ENCODE measurements at places on chromosomes 6 and 20.
A peak's percentile ranks its signal among the peaks of the same experiment; 100 is the strongest.

GRCh38 chr20:63857764-63858392 lies 3.4 kb upstream of the ABHD16B start:
- DNase-seq = no peak

GRCh38 chr6:104218116-104218515 lies 641.6 kb downstream of the HACE1 start:
- no peak for DNase-seq

- DNase-seq = no peak
These were observed 11.9 kb downstream of the MDFI start for GRCh38 chr6:41650120-41650519.

DNA sequence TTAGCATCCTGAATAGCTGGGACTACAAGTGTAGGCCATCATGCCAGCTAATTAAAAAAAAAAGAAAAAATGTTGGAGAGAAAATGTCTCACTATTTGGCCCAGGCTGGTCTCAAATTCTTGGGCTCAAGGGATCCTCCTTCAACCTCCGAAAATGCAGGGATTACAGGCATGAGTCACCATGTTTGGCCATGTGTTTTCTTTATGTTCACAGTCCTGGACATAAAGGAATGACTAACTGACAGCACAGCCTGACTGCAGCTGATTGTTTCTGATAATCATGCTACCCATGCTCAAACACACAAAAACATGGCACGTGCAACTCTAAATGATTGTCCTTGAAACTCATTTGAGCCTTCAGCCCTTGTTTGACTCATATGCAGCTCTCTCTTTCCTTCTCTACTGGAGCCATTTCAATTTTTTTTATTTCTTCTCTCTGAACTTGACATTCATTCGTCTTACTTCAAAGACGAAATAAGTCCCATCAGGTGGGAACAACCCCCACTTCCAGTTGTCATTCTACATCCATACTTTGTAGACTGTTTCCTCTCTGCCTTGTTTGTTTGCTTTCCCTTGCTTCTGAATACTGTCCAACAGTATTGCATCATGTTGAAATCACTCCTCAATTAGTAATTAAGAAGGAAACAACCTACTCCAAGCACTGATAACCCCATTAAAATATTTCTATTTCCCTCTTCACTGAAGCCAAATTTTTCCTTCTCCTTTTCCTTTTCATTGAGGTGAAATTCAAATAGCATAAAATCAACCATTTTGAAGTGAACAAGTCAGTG lies 413.0 kb downstream of the BMP2 start:
- DNase-seq = no peak

- no peak for DNase-seq
These were observed 366.2 kb upstream of the BTBD3 start for GRCh38 chr20:11551479-11551878.

GRCh38 chr6:128720891-128721290 lies 162.0 kb upstream of the LAMA2 start:
- DNase-seq = no peak

GRCh38 chr20:16929756-16930155 lies 181.6 kb downstream of the OTOR start:
- DNase-seq = no peak

DNA sequence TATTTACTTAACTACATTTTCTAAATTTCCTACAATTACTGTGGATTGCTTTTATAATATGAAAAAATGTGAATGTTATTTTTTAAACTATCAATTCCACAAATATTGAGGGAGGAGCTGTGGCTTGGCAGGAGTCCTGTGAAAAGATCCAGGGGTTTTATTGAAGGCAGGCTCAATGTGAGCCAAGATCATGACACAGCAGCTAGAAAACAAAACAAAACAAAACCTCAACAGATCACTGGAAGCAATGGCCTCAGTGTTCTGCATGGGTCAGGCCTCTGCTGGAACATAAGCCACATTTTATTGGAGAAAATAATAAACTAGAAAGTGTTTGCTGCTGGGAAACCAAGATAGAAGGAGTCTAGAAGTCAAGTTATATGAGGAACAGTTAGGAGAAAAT lies 19.4 kb upstream of the RCAN2 start:
- DNase-seq = no peak

DNA sequence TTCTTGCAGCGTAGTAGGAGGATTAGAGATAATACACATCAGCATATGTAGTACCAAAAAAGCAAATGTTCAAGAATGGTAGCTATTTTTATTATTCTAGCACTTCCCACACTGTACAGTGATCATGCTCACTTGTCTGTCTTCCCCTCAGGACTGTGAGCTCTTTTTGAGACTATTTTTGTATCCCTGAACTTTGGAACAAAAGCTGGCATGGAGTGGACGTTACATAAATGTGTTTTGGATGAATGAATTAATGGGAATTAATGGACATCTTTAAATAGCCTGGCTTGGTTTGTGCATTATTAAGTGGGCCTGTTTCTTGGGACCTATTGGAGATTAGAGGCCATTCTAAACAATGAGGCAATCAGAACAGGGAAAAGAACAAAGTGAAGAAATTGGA lies 243.7 kb downstream of the CD83 start:
- no peak for DNase-seq

GRCh38 chr6:145735356-145736165 lies at the start of gene EPM2A:
Gene EPM2A (minus strand): TSS chr6:145735520. CDS start chr6:145735498, 22 bp downstream.
- peak; percentile 70 for DNase-seq

- no peak for DNase-seq
These were observed 90.9 kb upstream of the GRIK2 start for GRCh38 chr6:101302593-101302992.

- no peak for DNase-seq
These were observed 928.3 kb upstream of the FLRT3 start for GRCh38 chr20:15265581-15266309.

GRCh38 chr6:154766288-154766687 lies 33.1 kb downstream of the SCAF8 start:
- DNase-seq = no peak

GRCh38 chr6:159433550-159433949 lies 259.5 kb downstream of the SOD2 start:
- no peak for DNase-seq
